Iris pigment epithelial cell (primary cell): ENCODE measurements at places on chromosomes 12 and 14.

DNA sequence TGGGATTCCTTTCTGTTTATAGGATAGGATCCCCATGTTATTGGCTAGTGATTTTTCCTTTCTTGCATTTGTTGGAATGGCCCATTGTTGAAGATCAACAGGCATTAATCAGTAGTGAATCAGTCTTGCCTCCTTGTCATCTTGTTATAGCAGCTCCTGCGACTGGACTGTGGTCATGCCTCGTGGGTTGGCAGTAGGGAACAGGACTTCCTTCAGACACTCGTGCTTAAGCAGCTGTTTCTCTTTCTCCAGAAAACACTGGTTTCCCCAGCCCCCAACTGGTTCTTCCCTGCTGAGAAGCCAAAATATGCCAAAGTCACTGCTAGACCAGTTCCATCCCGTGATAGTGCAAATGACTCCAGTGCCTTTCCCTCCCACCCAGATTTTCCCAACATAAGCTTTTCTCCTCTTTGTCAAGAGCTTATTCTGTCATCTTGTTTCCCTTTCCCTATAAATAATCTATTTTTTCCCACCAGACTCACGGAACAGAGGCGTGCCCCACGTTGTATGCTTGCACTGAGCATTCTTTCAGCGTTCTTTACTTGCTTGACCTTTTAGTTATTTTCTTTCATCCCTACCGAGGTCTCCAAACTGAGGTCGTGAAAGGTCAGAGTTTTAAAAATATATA lies 83.5 kb downstream of the SAMD4A start:
- peak; percentile 71 for DNase-seq

GRCh38 chr14:32469388-32470160 lies 140.5 kb downstream of the AKAP6 start:
- peak; percentile 70 for DNase-seq

DNA sequence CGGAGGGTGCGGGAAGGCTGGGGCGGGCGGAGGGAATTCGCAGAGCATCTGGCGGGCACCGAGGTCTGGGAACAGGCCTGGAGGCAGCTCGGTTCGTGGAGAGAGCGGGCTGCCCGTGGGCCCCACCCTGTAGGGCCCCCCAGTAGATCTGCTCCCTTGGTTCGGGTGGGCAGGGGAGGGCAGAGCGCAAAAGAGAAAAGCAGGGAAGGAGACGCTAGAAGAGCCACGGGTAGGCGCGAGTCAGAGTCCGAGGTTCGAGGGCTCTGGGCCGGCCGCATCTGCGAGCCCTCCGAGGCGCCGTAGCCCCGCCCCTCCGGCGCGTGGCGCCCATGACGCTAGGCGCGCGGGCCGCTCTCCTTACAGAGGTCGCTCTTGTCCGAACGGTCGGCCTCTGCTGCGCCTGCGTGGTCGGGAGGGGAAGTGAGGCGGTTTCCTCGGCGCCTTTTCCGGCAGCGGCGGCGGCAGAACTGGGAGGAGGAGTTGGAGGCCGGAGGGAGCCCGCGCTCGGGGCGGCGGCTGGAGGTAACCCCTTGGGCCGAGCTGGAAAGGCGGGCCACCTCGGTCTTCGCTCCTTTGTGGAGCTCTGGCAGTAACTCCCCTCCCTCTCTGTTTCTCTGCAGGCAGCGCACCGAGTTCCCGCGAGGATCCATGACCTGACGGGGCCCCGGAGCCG lies at the start of gene ARF6:
Gene ARF6, plus strand, starts transcription at position 447 of the 673 bp plus-strand sequence. CDS start 655 bp downstream, outside the sequence.
- peak; percentile 97 for DNase-seq

- no peak for DNase-seq
These were observed 96.3 kb upstream of the HIF1A start for GRCh38 chr14:61598980-61599379.

DNA sequence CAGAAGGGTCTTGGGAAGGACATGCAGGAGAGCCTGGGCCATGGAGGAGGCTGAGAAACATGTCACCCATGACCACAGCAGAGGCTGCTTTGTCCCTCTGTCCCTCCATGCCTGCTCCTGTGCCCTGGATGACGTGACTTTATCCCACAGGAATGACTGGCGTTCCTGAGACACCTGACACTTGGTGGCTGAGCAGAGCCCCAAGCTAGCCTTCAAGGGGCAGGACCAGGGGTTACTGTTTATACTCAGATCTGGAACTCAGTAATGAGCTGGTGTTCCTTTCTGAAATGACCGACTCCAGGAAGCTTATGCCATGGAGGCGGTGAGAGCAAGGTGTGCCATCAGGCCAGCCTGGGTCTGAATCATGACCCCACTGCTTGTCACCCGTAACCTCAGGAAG lies 44.2 kb downstream of the ZFP36L1 start:
- DNase-seq, result no peak

DNA sequence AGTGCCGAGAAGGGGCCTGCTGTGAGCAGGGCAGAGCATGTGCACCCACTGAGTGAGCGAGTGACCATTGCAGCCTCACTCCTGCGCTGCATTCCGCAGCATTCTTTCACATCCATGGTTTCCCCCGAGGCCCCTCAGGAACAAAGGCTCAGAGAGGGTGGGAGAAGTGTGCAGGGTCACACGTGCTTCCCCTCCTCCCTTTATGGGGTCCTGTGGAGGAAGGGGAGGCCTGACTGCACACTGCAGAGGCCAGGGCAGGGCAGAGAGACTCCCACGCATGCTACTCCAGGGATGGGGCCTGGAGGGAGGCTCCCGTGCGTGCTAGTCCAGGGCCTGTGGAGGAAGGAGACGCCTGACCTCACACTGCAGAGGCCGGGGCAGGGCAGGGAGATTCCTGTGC lies 63.2 kb downstream of the DIO3 start:
- no peak for DNase-seq

DNA sequence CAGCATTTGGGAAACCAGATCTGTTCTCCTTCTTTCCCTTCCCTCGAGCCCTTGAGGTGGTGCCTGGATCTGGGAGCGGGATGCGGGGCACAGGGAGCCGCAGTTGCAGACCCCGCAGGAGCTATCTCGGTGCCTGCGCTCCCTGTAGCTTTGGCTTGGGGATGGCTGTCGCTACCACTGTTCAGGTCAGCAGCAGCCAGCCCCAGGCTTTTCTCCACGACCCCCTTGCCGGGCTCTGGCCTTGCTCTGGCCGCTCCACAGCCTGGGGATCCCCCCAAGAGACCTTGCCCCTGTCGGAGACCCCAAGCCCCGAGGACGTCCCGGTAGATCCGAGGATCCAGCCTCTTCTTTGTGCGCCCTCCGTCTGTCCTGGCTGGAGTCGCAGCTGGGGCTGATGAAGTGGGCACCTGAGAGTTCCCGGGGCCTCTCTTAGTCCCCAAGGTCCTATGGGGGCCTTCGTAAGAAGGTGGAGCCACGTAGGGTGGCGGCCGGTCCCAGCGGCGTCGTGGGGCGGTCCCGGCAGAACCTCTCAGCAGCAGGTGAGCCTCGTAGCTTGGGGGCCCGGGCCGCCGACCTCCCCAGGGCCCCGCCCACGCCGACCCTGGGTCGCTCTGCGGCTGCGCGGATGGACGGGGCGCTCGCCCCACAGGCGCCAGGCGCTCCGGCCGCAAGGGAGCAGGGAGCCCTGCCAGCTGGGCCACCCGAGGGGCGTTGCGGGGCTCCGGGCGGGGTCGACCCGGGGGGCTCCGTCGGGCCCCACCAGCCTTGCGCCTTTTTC lies 1.3 kb downstream of the DDN start:
- DNase-seq, result no peak

DNA sequence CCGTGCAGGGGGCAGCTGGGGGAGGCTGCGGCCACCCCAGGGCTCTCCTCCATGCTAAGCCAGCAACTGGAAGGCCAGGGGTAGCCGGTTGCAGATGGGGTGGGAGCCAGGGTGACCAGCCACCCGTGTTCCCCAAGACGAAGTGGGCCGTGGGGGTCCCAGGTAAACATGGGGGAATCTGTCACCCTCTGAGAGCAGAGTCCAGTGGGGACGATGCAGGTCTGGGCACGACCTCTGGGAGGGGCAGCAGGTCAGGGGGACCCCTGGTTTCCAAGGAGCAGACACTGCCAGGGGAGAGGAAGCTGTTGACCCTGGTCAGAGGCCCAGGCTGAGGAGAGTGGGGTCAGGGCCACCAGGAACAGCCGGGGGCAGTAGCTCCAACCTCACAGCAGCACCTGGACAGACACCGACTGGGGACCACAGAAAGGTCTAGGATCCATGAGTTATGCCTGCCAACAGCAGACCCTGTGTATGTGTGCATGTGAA lies 35.0 kb upstream of the FBRSL1 start:
- no peak for DNase-seq
